Stimulated activated CD4-positive, alpha-beta T cell treated with anti-CD3 and anti-CD28 coated beads, TNF-alpha, amount 100 ng/mL, for 1 hour (primary cell): ENCODE measurements at places on chromosomes 11 and 22.

DNA sequence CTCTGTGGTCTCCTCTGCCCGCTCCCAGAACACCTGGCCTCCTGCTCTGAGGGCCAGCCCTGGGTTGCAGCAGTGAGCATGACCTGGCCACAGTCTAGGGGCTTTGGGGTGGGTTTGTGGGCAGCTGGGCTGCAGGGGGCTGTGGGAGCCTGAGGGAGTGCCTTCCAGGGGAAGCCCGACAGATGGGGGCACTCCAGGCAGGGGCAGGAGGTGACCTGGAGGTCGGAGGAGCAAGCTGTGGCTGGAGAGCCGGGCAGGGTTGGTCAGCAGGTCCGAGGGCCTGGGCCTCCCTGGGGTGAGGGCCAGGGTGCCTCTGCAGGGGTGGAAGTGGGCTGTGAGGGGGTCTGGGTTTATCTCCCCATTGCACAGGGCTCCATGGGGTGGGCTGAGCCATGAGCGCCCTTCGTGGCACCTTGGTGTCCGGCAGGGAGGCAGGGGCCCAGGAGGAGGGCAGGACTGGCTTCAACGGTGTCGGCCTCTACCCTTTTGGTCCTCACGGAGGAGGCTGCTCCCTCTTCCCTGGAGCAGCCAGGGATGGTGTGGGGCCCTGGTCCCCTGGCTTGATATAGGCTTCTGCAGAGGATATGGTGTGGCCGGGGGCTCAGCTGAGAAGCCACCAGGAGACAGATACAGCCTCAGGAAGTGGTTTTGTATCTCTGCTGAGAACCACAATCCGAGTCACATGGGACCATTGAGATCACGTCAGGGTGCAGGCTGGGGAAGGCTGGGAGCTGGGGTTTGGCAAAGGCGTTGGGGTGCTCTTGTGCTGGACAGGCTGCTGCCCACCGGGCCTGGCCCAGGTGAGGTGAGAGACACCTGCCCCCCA lies 22.3 kb downstream of the KCNQ1 start:
- peak; percentile 20 for DNase-seq

DNA sequence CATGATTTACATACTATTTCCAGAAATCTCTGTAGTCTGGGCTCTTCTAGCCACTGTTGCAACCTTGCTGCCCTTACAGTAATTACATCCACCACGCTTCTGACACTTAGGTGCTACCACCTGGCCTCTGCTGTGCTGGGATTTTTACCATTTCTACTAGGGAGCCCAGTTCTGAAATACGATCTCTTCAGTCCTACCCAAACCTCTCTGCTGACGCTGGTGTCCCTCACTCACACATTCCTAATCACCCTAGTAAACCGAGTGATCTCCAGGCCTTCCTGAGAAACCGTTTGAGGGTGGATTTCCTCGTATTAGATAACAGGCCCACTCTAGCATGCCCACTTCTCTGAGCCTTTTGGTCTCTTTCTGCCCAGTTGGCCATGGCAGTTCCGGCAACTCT lies 588.9 kb upstream of the CADM1 start:
- DNase-seq = no peak

GRCh38 chr11:87299041-87299481 lies 261.3 kb downstream of the TMEM135 start:
- no peak for DNase-seq

- no peak for DNase-seq
Measured at GRCh38 chr11:116563028-116563711, 209.6 kb downstream of the BUD13 start.

- DNase-seq = no peak
Measured at GRCh38 chr11:75656044-75656727, 12.7 kb downstream of the MAP6 start.

DNA sequence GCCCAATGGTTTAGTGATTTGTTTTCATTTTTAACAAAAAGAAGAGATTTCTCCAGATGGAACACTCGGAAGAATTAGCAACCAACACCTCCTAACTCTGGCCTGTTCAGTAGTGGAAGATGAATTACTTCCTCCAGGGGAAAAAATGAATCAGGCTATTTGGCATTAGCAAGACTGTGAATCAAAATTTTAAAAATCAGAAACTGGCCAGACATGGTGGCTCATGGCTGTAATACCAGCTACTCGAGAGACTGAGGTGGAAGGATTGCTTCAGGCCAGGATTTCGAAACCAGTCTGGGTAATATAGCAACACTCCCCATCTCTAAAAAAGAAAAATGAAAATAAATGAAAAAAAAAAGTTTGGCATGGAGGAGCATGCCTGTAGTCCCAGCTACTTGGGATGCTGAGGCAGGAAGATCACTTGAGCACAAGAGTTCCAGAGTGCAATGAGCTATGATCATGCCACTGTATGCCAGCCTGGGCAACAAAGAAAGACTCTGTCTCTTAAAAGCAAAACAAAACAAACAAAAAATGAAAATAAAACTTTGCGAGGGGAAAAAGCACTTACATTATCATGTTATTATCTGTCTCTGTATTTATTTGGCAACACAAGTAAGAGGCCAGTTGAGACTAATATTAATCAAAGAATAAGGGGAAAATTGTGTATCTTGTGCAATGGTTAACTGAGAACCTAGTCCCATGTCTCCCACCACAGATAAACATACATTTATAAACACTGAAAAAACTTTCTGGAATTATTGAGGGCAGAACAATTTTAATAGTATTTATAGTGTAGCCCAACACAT lies 796.3 kb upstream of the ANO3 start:
- DNase-seq = no peak

DNA sequence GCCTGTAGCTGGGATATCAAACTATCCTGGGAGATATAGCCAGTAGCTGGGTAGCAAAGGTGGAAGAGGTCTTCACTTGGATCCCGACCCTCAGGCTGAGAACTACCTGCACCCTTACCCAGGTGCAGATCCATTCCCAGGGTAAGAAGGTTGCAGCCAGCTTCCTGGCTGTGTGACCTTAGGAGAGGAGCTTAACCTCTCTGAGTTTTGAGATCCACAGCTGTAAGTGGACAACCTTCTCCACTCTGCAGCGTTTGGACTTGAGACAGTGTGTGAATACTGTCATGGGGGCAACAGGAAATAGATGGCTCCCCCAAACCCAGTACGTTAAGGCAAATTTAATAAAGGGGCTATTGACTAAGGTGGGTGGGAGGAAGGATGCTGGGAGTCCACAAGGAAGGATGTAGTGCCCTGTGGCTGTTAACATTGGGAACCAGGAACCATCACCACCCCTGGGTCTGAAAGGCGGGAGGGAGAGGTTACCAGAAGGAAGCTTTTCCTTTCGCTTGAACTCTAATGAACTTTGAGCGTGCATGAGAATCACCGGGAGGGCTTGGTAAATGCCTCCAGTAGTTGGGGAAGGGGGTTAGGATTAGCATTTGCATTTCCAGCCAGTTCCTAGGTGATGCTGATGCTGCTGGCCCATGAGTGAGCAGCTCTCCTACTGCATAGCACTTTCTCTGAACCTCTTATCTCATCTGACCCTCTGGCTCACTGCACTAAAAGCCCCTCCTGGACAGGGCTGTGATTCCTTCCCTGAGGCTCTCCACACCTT lies 24.4 kb downstream of the SGSM1 start:
- no peak for DNase-seq

DNA sequence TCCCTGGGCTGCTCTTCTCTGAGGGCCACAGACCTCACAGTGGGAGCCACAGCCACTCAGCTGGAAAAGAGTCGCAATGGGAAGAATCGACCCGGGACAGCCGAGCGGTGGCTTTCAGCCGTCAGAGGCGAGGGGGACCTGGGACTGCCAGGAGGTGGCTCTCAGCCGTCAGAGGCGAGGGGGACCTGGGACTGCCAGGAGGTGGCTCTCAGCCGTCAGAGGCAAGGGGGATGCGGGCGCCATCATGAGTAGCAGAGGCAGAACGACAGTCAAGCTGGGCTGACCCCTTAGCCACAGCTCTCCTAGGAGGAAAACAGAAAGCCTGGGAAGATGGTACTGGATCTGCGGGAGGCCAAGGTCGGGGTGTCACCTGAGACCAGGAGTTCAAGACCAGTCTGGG lies 14.9 kb upstream of the MUC2 start:
- no peak for DNase-seq

GRCh38 chr22:49269371-49269770 lies 558.3 kb downstream of the BRD1 start:
- DNase-seq = no peak

DNA sequence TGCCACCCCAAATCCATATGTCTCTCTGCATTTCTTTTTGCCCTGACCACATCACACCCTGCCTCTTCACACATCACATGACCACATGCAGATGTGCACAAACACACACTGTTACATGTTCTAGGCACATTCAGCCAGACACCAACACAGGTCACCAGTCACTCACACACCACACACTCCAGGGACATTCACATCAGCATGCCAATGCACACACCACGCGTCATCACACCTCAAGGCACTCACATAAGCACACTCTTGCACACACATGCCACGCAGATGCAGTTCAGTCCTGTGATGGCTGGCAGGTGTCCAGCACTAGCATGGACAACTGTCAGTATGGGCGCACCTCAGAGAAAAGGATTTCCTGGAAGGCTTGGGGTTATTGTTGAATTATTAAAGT lies 77.0 kb upstream of the MYOD1 start:
- DNase-seq = no peak

DNA sequence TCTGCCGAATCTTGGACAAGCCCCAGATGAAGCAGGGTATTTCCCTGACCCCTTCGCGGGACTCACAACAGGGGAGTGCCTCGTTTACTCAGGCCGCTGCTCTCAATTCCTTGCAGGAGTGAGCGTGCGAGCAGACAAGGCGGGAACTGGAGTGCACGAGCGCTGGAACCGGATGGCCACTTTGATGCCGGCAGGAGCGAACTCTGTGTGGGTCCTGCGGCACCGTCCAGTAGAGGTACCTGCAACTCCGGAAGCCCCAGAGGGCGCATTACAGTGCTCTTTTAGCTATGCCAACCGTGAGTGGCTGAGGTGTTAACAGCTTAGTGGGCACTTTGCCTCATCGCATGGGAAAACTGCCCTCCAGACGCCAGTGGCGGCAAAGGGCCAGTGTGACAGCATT lies 182.3 kb upstream of the ANO3 start:
- DNase-seq = no peak

DNA sequence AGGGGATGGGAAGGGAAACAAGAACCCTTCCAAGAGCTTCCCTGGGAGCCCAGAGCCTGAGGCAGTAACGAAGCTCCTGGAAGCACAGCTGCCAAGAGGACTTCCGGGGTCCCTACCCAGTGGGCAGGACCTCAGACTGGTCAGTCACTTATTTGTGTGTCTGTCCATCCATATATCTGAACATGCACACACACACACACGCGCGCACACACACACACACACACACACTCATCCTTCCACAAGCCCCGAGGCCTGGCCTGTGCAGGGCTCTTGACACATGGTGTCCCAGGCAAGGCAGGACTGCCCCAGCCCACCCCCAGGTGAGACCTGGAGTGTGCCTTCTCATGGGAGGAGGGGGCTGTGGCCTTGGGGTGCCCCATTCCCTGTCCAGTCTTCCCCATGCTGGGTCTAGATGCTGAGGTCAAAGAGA lies 44.9 kb downstream of the IGLL5 start:
- no peak for DNase-seq

DNA sequence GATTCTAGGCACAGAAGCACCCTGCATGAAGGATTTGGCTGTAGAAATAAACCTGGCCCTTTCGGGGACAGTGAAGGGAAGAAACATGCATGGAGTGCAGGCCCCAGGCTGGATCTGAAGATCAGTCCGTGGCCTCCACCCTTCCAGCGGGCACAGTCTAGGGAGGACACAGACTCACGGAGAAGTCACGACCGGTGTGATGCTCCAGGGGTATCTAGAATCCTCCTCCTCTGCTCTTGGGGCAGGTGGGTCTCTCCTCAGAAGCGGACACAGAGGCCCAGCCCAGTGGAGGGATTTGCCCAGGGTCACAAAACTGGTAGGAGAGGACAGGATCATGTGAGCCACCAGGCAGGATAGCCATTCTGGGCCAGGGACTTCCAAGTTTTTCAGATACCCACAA lies 22.4 kb downstream of the SLCO2B1 start:
- DNase-seq = no peak

GRCh38 chr11:83047515-83048225 lies 24.0 kb downstream of the RAB30 start:
- DNase-seq = no peak

- no peak for DNase-seq
Measured at GRCh38 chr11:11218629-11218986, 134.4 kb downstream of the CSNK2A3 start.

DNA sequence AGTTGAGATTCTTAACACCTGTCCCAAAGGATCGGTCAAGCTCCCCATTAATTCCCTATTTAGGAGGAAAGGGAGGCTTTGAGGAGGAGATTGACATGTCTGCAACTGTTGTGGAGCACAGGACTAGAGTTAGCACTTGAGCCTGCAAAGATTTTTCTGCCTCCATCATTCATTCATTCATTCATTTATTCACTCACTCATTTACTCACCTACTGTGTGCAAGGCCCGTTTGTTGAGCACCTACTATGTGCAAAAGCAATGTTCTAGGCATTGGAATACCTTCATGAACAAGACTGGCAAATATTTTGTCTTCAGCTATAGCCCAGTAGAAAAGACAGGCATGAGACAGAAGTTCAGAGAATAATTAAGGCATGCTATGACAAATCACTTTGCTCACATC lies 43.2 kb upstream of the CD82 start:
- no peak for DNase-seq

- no peak for DNase-seq
Measured at GRCh38 chr11:9038541-9038940, 34.7 kb upstream of the NRIP3 start.

- DNase-seq = no peak
Measured at GRCh38 chr11:70747921-70748320, 349.6 kb downstream of the CTTN start.

DNA sequence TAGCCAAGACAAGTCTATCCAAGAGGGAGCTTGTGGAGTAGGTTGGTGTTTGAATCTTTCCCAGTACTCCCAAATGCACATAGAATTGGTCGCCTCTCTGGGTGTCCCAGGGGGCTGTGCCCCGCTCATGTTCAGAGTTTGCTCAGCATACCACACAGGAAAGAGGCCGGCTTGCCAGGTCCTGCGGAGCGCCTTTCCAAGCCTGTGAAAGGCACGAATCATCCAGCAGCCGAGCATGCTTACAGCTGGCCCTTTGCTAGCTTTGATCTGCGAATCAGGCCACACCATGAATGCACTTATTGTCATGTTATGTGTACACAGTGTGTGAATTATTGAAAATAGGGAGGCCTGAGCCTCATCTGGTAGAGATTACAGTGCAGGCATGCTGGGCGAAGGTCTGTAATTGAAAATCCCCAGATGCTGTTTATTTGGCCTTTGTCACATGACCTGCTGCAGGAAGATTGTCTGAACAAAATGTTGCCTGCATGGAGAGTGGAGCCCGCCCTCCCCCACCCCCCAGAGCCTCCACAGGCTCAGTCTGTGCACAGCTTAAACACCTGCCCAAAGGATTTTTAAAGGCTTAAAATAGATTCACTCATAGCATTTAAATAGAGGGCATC lies 163.3 kb upstream of the RASSF10 start:
- no peak for DNase-seq

- DNase-seq = no peak
Measured at GRCh38 chr22:36922711-36923110, 9.3 kb downstream of the CSF2RB start.

- DNase-seq = no peak
Measured at GRCh38 chr11:83493917-83494316, 207.8 kb upstream of the CCDC90B start.

GRCh38 chr11:68932933-68933577 lies 29.4 kb downstream of the IGHMBP2 start:
- no peak for DNase-seq
